Activated T-cell treated with anti-CD3 and anti-CD28 coated beads for 4 hours (primary cell): ENCODE measurements at places on chromosomes 12 and 14.

- no peak for DNase-seq
Measured at GRCh38 chr12:88299567-88300101, 157.5 kb downstream of the TMTC3 start.

DNA sequence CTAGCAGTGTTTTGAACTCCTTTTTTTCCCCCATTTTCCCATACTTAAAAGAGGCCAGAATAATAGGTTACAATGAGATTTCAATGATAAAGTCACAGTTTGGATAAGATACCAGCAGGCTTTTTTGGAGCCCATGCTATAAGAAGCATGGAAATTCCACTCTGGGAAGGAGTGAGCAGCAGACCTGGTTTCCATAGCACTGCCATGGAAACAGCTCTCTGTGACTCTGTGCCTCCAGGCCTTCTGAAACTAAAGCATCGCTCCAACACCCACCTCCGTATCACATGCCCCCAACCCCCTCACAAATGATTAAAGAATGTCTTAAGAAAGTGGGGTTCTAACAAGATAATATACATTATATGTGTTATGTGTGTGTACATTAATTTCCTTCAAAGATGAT is 165.0 kb downstream of the GRIN2B start:
- DNase-seq: no peak

GRCh38 chr12:108519558-108519957 is 4.5 kb downstream of the FICD start:
- no peak for DNase-seq

GRCh38 chr12:48946205-48946604 is 11.1 kb downstream of the ARF3 start:
- no peak for DNase-seq

GRCh38 chr12:32134101-32134888 is 27.6 kb downstream of the BICD1 start:
- DNase-seq: peak; percentile 7

DNA sequence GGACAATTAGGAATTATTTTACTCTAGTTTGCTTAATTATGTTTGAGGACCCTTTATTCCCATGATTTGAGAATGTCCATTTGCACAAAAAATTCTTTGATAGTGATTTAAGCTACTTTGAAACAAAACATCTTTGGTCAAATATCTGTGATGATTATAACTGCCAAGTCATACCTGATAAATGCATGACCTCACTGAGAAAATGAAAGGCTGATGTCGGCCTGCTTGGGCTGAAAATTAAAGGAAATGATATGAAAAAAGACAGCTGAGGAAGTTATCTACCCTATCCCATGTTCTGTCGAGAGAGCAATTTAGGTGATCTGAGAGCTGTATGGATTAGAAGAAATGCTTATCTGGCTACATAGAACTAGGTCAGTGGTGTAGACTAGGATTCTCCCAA is 43.6 kb downstream of the ATL1 start:
- no peak for DNase-seq

- DNase-seq: peak; percentile 96
Measured at GRCh38 chr12:98644712-98645571, at the start of the genes APAF1 and IKBIP. APAF1 (plus strand) TSS chr12:98645290; CDS start chr12:98648360, 3,070 bp downstream. IKBIP (minus strand) TSS chr12:98644788; CDS start chr12:98644701, 87 bp downstream.

DNA sequence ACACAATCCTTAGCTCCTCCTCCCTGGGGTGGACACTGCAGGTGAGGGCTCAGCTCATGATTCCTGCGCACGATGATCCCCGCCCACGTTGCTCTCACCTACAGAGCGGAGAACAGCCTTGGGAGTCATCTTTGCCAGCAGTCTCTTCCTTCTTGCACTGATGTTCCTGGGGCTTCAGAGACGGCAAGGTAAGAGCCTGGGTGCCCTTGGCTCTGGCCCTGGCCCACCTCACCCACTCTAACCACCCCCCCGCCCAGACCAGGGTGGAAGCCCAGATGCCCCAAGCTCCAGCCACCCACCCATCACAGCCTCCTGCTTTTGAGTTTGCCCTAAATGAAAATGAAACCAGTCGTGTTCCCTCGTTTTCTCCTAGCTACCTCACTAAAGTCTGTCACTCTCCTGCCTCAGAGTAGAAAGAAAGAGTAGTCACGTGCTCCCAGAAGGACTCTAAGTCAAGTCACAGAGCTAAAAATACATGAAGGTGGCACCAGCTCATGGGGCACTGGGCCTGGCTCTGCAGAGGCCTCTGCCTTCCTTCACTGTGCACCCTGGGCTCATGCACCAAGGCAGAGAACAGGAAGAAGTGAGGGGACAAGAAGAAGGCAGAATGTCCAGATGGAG is 9.0 kb downstream of the TAPBPL start:
- peak; percentile 29 for DNase-seq

GRCh38 chr12:26750531-26751175 is 82.3 kb downstream of the ITPR2 start:
- DNase-seq: no peak

DNA sequence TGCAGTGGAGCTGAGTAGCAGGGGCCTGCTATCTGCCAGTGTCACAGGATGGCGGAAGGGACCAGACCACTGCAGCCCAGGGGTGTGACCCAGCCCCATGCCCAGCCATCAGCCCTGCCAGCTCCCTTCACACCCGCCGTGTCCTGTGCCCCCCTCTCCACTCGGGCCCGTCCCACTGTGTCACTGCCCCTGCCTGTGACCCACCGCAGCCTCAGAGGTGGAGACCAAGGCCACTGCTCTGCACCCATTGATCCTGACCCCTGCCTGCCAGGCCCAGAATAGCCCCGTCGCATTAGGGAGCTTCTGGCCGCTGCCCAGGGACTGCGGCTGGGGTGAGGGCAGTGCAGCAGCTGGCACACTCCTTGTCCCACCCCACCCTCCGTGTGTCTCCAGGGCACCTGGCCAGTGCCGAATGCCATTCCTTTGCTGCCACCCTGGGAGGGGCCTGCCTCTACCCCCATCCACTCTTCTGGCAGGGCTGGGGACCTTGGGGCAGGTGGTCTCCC is 2.1 kb upstream of the CRIP2 start:
- no peak for DNase-seq

GRCh38 chr12:121145221-121145620 is 12.5 kb downstream of the P2RX7 start:
- no peak for DNase-seq

DNA sequence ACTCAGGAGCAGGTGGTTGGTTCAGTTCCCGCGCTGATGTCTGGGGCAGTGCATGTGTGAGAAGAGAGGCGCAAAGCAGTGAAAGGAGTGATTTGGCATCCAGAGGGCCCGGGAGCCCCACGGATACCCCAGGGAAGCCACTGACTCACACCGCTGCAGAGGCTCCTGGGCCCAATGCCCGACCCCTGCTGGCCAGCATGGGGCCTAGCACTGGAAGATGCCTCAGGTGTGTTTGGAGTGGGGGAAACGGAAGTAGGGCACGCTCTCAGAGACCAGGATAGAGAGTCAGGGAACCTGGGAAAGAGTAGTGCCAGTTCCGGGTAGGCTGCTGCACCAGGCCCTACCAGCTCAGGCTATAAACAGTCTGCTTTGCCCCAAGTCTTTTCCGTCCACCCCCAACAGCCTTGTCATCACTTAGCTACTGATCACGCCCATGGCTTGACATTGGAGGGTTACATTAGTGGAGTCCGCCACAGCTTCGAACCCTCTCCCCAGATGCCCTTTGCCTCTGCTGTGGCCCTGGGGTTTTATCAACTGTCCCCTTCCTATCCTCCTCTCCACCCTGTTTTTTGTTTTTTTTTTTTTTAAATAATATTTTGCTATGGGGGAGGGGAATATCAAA is 9.5 kb upstream of the CSAD start:
- peak; percentile 29 for DNase-seq

DNA sequence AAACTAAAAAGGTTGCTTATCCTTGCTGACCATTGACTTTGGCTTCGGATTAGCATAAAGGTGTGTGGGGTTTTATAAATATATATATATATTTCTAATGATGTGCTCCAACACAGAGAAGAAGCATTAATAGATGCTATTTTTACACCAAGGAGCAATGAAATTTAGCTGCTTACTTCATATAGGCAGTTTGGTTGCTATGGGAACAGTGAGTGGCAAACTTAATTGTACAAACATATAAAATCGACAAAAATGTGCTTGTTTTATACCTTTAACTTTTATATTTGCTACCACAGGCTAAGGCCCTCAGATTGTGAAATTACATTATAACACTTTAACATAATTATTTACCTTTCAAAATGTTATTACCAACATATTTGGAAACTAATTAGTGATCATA is 303.4 kb downstream of the SEC23A start:
- DNase-seq: no peak

DNA sequence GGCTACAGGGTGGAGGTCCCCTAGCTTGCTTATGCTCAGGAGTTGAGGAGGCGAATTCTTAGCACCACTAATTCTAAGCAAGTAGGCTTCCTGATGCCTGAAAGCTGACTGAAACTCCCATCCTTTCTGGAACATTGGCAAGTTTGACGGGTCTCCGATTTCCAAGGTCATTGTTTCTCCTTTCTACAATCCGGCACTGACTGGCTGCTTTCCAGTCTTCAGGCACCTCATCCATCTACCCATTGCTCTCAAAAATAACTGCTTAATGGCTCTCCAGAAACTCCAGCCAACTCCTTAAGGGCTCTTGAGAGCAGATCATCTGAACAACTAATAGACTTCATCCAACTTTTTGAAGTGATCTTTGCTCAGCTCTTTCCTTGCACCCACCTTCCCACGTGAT is 13.3 kb downstream of the REM2 start:
- no peak for DNase-seq

DNA sequence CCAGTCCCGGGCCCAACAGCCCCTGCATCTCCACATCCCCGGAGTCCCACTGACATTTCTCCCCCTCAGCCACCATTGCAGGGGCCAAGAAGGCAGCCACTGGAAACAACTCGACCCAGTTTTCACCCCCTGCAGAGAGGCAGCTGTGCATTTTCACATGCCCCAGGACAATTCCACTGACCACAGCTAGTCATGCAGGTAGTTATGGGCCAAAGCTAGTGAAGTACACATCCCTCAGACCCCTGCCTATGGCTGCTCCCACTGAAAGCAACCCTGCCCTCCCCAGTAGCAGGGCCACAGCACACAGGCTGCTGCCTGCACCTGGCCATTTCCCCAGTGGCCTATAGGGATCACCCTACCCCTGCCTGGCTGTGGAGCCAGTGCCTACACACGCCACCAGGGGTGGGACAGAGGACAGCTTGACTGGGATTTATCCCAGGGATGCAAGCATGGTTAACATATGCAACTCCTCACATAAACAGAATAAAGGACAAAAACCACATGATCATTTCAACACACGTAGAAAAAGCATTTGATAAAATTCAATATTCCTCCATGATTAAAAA is 154.0 kb downstream of the NDUFA12 start:
- DNase-seq: no peak

DNA sequence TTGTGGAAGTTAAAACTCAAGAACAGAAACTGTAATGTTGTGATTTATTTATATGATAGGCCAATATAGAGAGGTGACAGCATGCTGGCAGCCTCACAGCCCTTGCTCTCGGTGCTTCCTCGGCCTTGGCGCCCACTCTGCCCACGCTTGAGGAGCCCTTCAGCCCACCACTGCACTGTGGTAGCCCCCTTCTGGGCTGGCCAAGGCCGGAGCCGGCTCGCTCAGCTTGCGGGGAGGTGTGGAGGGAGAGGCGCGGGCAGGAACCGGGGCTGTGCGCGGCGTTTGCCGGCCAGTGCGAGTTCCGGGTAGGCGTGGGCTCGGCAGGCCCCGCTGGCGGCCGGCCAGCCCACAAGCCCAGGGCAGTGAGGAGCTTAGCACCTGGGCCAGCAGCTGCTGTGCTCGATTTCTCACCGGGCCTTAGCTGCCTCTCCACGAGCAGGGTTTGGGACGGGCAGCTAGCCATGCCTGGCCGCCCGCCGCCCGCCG is 65.8 kb upstream of the SLC8A3 start:
- DNase-seq: no peak

GRCh38 chr14:70278281-70278680 is 81.2 kb downstream of the COX16 start:
- no peak for DNase-seq

DNA sequence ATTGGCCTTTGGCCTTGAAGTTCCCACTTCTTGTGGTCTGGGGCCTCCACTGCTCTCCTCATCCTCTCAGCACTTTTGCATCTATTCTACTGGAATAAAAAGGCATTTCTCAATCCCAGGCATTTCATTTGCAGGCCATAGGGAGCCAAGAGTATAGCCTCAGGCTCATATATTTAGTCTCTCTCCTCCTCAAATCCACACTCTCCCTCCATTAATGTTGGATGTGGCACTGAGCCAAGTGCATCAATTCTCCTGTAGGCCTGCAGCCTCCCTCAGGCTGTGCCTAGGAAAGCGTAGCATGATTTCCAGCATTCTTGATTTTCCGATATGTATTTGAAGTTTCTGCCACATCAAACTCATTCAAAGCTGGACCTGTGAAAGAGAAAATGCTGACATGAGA is 211.5 kb upstream of the CPNE8 start:
- DNase-seq: no peak

DNA sequence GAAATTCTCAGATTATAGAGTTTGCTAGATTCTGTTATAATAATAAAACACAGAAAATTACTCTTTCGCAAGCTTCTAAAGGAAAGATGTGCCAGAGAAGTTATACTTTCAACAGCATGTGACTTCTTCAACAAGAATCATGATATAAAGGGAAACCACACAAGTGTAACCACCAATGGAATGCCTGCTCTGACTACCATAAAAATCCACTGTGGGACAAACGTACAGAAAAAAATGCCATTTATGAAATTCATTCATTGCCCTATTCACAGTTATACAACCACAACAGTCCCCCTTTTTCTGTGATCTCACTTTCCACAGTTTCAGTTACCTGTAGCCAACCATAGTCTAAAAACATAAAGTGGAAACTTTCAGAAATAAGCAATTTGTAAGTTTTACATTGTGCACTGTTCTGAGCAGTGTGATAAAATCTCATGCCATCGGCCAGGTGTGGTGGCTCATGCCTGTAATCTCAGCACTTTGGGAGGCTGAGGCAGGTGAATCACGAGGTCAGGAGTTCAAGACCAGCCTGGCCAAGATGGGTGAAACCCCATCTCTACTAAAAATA is 3.2 kb downstream of the CATSPERB start:
- DNase-seq: no peak

GRCh38 chr14:29763342-29763858 is 164.2 kb downstream of the PRKD1 start:
- no peak for DNase-seq

GRCh38 chr12:4212845-4213244 is 60.7 kb upstream of the CCND2 start:
- DNase-seq: no peak

GRCh38 chr14:102508774-102509745 is 516 bp downstream of the ANKRD9 start:
- DNase-seq: no peak

- no peak for DNase-seq
Measured at GRCh38 chr12:104769144-104769561, 188.9 kb downstream of the SLC41A2 start.

GRCh38 chr14:81473456-81474147 is 60.1 kb downstream of the SEL1L start:
- no peak for DNase-seq

GRCh38 chr14:74038020-74038859 is 19.1 kb downstream of the BBOF1 start:
- DNase-seq: no peak
